NCI-H1092 treated with DMSO at 0.1 percent for 48 hours (cell line): ENCODE measurements at places on chromosomes 12 and 14.

GRCh38 chr12:77553976-77554619 is 276.6 kb upstream of the NAV3 start:
- DNase-seq, result no peak

DNA sequence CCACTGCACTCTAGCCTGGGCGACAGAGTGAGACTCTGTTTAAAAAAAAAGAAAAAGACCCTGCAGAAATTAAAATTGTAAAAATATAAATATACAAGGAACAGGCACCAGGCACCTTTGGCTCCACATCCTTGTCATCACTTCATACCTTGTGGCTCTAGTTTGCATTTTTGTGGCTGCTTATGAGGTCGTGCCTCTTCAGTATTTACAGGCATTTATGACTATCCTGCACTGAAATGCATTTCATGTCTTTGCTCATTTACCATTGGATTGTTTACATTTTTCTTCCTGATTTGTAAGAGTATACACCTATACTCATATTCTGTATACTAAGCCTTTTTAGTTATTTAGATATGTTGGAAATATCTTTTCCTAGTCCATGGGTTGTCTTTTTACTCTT is 20.1 kb downstream of the BICD1 start:
- DNase-seq, result no peak

- no peak for DNase-seq
Observed at GRCh38 chr12:132700212-132700822, 10.3 kb upstream of the PGAM5 start.

DNA sequence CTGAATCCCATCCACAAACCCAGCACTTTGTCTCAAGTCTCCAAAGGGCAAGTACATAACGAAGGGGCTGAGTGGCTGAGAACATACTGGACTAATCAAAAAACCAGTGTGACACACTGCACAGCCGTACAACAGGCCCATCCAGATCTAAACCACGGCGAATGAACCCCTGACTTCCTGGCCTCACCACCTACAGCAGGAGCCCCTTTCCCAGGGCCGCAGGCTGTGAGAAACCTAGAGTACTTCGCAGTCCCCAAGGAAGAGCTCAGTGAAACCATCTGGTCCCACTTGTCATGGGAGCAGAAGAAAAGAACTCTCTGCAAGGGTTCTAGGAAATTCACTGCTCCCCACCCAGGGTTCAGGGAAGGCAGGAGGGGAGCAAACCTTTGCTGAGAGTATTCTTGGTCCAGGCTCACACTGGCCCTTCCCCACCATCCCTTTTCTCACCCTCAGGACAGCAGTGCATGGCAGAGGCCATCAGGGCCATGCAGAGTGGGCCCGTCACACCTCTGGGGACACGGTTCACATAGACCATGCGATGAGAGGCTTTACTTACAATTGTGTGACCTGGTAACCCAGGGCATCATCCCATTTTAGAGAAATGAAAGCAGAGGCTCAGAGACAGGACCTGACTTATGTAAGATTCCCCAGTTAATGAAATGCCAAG is 192.8 kb downstream of the BCL11B start:
- DNase-seq, result no peak

DNA sequence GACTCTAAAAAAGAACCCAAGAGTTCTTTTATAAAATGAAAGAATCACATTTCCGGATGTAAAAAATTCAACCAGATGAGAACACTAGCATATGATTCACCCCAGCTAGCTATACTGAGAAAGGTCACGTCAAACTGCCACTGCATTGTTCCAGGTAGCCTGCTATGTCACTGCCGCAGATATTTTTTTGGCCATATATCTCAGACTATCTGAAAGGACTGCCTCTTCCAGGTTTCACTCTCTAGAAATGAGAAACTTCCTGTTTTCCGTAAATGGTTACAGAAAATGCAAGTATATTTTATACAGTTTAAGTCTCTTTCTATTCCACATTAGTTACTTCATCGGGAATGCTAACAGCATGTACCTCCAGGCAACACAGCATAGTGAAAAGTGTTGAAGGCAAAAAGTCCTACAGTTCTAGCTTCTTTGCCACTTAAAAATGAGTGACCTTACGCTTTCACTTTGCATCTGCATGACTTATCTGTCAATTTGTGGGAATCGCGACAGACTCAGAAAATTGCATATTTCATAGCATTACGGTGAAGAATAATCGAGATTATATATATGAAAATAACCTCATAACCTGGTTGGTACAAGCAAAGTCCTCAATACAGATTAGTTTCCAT is 105.2 kb downstream of the MED13L start:
- no peak for DNase-seq

- no peak for DNase-seq
Observed at GRCh38 chr14:72439707-72440106, 454.2 kb downstream of the DPF3 start.

- DNase-seq, result no peak
Observed at GRCh38 chr12:112711507-112711906, 80.0 kb upstream of the RPH3A start.

GRCh38 chr12:65125975-65126374 is 4.9 kb upstream of the WIF1 start:
- no peak for DNase-seq

- no peak for DNase-seq
Observed at GRCh38 chr14:73829526-73830431, 21.9 kb upstream of the PTGR2 start.
